HAP-1 (cell line): ENCODE measurements at places on chromosomes 3 and 15.

- DNase-seq: no peak
Measured at GRCh38 chr3:13749063-13749764, 130.7 kb downstream of the WNT7A start.

DNA sequence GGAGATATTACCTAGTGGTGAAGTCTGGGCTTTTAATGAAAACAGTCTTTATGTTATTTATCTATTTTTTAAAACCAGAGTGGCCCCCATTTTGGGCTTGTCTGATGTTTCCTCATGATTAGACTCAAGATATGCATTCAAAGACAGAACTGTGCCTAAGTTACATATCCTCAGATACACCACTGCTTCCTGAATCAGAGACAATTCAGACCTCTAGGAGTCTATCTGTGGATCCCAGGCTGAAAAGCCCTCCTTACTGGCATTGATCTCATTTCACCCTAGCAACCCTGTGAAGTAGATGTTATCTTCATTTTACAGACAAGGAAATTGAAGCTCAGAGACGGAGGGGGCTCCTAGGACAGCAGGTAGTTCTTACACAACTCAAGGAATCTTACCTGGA, 16.8 kb upstream of the TGM5 start:
- DNase-seq: no peak

GRCh38 chr3:169090559-169090958, 573.0 kb downstream of the MECOM start:
- DNase-seq: no peak

DNA sequence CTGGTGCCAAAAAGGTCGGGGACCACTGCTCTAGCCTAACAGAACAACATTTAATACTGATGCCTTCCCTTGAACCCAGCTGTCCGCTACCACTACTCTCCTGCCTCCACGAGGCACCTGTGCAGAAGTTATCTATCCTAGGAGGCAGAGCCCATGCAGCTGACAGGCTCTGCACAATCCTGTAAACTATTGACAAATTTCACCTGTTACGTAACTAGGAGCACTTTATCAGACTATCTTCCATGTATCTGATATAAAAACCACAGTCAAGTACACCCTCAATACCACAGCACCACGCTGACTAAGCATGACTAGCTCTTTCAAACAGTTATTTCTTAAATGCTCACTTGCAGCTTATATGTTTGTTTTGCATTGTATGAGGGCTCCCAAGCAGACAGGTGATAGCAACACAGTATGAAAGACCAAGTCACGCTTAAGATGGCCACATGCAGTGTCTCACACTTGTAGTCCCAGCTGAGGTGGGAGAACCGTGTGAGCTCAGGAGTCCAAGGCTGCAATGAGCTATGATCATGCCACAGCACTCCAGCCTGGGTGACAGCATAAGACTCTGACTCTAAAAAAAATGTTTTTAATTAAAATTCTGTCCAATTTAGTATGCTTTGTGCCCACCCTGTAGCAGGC, 4.5 kb upstream of the IL17RC start:
- no peak for DNase-seq

DNA sequence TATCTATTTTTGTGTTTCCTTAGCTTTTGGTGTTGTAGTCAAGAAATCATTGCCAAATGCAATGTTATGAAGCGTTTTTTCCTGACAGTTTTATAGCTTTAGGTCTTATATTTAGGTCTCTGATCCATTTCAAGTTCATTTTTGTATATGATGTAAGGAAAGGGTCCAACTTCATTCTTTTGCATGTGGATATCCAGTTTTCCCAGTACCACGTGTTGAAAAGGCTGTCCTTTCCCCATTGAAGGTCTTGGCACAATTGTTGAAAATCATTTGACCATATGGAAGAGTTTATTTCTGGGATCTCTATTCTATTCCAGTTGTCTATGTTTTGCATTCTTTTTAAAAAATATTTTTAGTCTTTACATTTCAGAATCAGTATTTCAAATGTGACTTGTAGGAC, 14.6 kb upstream of the SNRPN start:
- no peak for DNase-seq

DNA sequence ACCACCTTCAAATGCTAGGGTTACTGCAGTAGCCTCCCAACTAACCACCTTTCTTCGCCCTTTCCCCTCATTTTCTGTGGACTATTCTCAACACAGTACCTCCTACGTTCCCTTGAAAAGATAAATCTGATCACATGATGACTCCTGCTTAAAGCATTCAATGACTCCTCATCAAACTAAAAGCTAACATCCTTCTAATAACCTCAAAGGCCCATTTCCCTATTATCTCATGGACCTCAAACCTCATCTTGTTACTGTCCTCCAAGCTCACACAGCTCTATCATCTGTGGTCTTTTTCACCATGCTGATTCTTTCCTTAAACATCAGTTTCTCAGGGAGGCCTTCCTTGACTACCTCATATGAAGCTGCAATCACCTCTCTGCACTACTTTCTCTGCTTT, 29.6 kb downstream of the GADL1 start:
- no peak for DNase-seq

GRCh38 chr3:13654330-13655060, 105.6 kb downstream of the FBLN2 start:
- no peak for DNase-seq

GRCh38 chr15:53693729-53694475, 65.6 kb downstream of the WDR72 start:
- no peak for DNase-seq

DNA sequence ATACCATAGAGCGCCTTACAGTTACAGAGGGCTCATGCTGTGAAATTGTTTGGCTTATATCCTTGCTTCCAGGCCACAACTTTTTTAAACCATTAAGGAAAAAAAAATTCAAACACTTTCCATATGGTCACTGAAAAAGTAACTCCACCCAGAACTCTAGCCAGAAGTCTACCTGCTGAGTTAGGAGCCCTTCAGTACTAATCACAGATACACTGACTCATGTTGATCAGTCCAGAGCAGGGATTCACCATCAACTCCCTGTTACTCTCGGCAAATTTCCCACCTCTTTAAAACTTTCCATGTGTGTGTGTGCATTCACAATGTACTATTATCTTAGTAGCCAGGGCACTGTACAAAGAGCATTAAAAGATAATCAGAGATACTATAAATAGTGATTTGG, 372.8 kb downstream of the MAGI1 start:
- DNase-seq: no peak

DNA sequence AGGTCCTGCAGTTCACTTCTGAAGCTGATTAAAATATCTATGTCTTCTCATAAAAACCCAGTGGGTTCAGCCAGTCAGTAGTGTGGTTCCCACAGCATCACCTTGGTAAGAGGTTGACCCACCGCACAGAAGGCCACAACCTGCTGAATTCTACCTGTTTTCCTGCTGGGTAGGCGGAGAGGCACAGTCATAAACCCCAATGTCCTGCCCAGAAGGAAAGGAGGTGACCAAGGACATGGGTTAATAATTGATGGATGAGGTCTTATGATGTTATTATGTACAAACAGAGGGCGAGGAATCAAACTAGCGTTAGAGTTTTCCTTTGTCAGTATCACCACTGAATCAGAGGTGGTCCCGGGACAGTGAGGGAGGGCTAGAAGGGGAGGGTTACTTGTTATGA, 27.8 kb downstream of the CA12 start:
- no peak for DNase-seq

- no peak for DNase-seq
Measured at GRCh38 chr3:177589041-177589650, 391.9 kb upstream of the TBL1XR1 start.

DNA sequence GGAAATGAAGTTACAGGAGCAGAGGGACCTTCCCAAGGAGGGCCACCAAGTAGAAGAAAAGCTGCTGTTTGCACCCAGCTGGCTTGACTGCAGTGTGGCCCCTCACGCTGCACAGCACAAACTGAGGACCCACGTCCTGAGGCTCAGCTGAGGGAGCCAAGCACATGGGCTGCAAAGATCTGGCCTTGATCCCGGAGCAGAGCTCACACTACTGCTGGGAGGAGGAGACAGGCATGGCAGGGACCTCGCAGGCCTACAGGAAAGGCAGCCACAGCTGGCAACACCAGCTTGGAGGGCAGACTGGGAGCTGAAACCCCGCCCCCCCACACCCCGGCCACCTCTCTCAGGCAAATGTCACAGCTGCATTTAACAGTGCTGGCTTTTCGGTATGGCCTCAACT, 39.7 kb downstream of the KLHL25 start:
- no peak for DNase-seq

GRCh38 chr15:81296673-81297072, 27.3 kb downstream of the STARD5 start:
- no peak for DNase-seq

DNA sequence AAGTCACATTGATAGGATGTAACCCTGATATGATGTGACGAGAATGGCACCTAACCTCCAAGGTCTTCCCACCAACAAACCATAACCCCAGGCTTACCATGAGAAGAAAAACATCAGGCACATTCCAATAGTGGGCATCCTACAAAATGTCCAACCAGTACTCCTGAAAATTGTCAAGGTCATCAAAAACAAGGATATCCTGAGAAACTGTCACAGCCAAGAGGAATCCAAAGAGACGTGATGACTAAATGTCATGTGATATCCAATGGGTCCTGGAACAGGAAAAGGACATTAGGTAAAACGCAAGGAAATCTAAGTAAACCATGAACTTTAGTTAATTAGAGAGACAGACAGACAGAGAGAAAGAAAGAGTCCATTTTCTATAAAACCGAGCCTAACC, 2.3 kb upstream of the CYP1A2 start:
- DNase-seq: no peak

GRCh38 chr3:160879859-160880258, 123.8 kb downstream of the PPM1L start:
- DNase-seq: no peak

- no peak for DNase-seq
Measured at GRCh38 chr15:44207643-44208042, 12.6 kb upstream of the FRMD5 start.

DNA sequence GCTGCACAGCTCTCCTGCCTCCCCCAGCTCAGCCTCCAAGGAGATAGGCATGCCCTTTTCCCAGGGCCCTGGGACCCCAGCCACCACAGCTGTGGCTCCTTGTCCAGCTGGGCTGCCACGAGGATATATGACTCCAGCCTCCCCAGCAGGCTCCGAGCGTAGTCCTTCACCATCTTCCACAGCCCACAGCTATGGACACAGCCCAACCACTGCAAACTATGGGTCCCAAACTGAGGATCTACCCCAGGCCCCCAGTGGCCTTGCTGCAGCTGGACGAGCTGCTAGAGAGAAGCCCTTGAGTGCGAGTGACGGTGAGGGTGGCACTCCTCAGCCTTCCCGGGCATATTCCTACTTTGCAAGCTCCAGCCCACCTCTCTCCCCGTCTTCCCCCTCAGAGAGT, 20.5 kb upstream of the APEH start:
- DNase-seq: no peak

DNA sequence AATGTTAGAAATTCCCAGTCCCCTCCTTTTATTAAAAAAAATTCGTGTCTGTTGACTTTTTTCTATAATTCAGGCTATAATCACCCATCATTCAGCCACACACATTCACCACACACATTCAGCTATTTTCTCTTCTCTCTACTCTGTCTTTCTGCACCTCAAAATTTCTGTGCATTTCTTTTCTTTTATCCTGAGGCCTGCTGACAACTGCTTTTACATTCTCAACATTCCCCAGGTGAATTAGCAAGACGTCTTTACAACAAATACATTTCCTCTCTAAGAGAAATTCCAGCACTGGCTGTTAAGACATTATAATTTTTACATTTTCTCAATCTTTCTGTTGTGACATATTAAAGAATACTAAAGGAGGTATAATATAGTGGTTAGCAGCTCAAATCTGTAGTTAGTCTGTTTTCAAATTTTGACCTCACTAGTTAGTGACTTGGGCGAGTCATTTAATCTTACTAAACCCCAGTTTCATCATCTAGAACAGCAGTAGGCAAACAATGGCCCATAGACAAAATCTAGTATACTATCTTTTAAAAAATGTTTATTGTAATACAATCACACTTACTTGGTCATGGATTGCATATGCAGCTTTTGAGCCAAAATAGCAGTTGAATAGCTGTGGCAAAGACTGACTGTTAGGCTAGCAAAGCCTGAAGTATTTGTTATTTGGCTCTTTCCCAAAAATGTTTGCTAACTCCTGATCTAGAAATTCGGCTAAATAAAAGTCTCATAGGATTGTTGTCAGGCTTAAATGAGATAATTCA, 350.7 kb downstream of the NSUN3 start:
- DNase-seq: no peak

DNA sequence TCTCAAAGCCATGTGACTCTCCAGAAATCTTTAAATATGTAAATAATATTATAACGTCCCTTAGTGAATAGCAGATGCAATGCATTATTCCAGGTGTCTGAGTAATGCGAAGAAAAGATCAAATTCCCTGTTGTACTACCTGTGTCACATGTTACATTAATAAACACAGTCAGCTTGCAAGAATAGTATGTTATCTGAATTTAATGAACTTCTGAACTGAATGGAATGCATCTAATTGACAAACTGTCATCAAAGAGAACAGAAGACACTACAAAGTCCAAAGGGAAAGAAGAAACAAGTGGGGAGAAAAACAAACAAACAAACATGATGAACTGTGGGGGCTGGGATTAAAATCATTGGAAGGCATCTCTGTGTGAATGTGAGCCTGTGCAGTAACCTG, 508.8 kb downstream of the LPP start:
- no peak for DNase-seq

- DNase-seq: no peak
Measured at GRCh38 chr3:124972457-124972856, 37.9 kb upstream of the MUC13 start.
